ENCODE measurements at places on chromosomes 5 and 9.

- DNase-seq, result peak; percentile 58
Observed at GRCh38 chr5:150107909-150108447, 21.6 kb upstream of the CSF1R start.

DNA sequence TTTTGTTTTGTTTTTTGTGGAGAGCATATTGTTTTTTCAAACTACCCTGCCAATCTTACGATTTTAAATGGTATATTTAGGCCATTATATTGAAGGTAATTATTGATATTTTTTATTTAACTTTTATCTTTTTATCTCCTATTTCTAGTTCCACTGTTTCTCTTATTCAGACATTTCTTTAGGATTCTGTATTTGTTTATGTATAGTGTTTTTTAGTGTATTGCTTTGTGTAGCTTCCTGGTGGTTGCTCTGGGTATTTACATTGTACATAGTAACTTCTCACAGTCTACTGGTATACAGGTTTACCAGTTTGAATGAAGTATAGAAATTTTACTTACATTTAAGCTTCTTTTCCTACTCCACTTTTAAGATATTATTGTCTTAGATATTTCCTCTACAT, 63.2 kb downstream of the ERCC6L2 start:
- no peak for DNase-seq

- no peak for DNase-seq
Observed at GRCh38 chr9:107049803-107050184, 186.8 kb downstream of the ZNF462 start.

DNA sequence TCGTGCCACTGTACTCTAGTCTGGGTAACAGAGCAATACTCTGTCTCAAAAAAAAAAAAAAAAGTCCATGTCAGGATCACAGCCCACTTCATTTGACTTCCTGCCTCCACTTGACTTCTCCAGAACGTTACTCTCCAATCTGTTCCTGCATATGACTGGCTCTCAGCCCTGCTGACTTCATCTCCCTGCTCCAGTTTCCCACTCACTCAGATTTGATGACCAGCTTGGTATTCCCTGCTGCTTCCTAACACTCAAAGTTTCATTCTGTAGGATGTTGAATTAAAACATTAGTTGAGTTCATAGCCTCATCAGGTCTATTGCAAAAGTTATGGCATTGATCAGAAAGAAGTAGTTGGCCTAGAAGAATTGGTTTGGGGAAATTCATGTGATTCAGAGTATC, 52.3 kb downstream of the UGCG start:
- no peak for DNase-seq

DNA sequence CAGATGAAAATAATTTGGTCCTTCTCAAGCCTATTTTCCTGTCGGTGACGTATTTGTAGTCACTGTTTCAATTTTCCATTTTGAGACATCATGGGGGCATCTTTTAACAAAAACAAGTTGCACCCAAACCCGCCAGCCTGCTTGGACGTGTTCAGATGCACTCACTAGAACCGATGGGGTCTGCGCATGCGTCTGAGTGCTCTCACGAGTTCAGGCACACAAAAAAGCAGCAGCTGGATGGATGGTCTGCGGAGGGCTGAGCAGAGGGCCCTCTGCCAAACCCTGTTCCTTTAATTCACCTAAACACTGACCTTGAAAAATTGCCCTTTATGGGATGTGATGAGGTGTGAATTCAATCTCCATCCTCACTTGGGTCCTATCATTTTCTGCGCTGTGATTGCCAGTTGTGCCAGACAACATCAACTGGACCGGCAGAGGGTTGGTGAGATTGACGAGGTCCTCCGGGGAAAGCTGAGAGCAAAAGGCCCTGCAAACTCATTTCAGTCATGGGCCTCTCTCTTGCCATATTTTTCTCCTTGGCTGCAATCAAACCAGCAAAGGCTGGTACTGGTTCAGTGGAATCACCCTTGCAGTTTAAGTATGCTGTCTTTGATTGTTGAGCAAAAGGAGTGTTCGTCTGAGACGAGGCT, 251.9 kb downstream of the NFIB start:
- DNase-seq, result no peak

GRCh38 chr5:138755084-138755748, 2.0 kb downstream of the CTNNA1 start:
- DNase-seq, result no peak

GRCh38 chr9:107439991-107440456, 49.5 kb downstream of the KLF4 start:
- no peak for DNase-seq

DNA sequence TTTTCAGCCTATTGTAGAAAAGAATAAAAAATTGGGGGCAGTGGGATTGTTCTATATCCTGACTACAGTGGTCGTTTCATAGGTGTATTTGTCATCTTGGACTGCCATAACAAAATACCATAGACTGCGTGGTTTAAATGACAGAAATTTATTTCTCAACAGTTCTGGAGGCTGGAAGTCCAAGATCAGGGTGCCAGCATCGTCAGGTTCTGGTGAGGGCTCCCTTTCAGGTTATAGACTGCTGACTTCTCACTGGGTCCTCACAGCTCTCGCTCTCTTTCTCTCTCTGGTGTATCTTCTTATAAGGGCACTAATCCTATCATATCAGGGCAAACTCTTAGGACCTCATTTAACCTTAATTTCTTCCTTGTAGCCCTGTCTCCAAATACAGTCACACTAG, 356.7 kb upstream of the TRPC7 start:
- no peak for DNase-seq

DNA sequence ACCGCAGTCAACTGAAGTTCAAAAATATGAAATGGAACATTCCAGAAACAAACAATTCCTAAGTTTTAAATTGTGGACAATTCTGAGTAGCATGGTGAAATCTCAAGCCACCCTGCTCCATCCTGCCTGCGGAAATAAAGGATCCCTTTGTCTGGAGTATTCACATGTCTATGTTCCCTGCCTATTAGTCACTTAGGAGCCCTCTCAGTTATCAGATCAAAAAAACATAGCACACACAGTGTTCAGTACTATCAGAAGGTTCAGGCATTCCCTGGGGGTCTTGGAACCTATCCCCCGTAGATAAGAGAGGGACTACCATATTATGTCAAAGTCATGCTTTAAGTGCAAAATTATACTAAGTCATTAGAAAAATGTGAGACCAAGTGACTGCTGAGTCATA, 300.8 kb downstream of the SEMA5A start:
- no peak for DNase-seq

DNA sequence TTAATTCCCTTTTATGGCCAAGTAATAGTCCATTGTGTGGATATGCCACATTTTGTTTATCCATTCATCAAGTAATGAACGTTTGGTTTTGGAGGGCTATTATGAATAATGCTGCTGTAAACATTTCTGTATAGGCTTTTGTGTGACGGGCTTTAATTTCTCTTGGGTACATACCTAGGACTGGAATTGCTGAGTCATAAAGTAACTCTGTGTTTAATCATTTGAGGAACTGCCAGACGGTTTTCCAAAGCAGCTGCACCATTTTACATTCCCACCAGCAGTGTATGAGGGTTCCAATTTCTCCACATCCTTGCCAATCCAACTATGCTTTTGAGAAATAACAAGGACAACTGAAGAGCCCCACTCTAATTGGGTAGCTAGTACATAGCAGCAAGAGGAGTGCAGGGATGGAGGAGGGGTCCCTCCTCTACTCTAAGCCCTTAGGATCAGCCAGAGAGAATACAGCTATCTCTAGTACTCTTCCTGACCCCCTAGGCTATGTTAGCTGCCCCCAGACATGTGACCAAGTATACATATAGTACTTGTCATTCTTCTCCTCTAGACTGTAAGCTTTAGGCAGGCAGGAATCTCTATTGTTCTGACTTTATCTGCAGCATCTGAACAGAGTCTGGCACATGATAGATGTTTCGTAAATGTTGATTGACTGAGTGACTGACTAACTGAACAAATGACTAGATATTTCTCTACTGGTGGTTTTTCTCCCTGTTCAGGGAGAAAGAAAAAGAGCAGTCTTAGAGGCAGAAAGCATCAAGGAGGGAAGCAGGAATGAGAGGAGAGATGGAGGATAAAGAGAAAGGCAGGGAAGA, 22.1 kb upstream of the MATR3 start:
- DNase-seq, result no peak

DNA sequence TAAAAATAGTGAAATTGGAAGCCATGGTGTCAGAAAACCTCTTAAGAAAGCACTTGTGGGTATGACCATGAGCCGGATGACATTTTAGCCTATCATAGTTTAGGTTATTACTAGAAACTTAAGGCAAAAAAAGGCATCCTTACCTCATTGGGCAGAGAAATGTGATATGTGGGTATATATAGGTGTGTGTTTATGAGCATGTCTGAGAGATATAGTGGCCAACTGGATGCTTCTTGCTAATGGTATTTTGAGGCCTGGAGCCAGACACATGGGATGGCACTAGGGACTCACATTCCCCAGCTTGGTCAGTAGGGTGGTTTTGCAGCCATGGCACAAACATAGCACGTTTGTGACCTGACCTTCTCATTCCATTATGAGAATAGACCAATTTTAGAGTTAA, 295.6 kb upstream of the MEF2C start:
- DNase-seq, result no peak

DNA sequence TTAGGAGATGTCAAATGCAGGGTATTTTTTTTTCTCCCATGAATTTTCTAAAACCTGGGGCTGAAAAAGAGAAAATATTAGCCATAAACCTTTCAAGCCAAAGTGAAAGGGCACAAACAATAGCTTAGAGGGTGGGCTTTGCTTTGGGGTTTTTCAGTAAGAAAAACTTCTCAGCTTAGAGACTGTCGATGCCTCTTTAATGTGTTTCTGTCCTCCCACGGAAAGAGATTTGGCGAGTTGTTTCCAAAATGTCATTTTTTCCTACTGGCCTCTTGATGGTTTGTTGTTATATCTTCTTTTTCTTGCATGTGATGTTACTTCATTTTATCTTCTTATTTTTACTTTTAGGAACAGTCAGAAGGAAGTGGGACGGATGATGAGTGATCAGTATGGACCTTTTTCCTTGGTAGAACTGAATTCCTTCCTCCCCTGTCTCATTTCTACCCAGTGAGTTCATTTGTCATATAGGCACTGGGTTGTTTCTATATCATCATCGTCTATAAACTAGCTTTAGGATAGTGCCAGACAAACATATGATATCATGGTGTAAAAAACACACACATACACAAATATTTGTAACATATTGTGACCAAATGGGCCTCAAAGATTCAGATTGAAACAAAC, 177.3 kb downstream of the SMARCA2 start:
- DNase-seq, result no peak

Measured in vagina (tissue), 2 donors.